HFFc6 (cell line): ENCODE measurements at places on chromosomes 1 and 21. TPM values are rescaled to one million over a fixed set of nuclear protein-coding genes. Genes with fewer than 3 reads are reported as not detected.

Gene MRPL37
- total RNA-seq = 116 to 130 TPM (median 124 TPM) in 3 replicates

Gene TSPEAR
- not detected in 3 replicates for total RNA-seq

Gene KLHDC7A
- total RNA-seq = not detected in 3 replicates

Gene C1orf116
- total RNA-seq = 0.05 to 0.14 TPM (median 0.09 TPM) in 3 replicates

Gene DPM3
- 79.5 to 137 TPM (median 93.0 TPM) in 3 replicates for total RNA-seq

Gene TNFRSF18
- total RNA-seq = not detected in 3 replicates

Gene RNPC3
- total RNA-seq = 7.1 to 9.6 TPM (median 7.8 TPM) in 3 replicates

Gene OR4F29
- not detected in 3 replicates for total RNA-seq

Gene RSBN1
- 9.5 to 10.0 TPM (median 9.8 TPM) in 3 replicates for total RNA-seq

Gene DDAH1
- 262 and 303 TPM in 2 replicates for total RNA-seq

Gene FAM163A
- not detected in 3 replicates for total RNA-seq

Gene NTNG1
- total RNA-seq = 2.5 to 11.0 TPM (median 8.0 TPM) in 3 replicates

Gene VWA5B1
- total RNA-seq = not detected in 3 replicates

Gene TNN
- total RNA-seq = not detected in 2 replicates

Gene CFAP74
- not detected in 3 replicates for total RNA-seq

Gene TRIM58
- total RNA-seq = not detected in 2 replicates

Gene SH2D1B
- total RNA-seq = not detected in 2 replicates

Gene CD244
- not detected in 3 replicates for total RNA-seq

Gene UBE2J2
- 57.2 to 62.5 TPM (median 59.0 TPM) in 3 replicates for total RNA-seq

Gene TAS1R1
- 0.11 TPM in 1 of 3 replicates, not detected in the others for total RNA-seq

Gene LRRC39
- 0.14 and 0.16 TPM in 2 replicates for total RNA-seq

Gene TACSTD2
- total RNA-seq = 0.80 to 11.8 TPM (median 1.2 TPM) in 3 replicates

Gene ALPL
- total RNA-seq = 0.13 to 0.35 TPM in 2 of 3 replicates, not detected in the other

Gene FBXO2
- 0.67 to 1.9 TPM (median 1.3 TPM) in 3 replicates for total RNA-seq

Gene USF1
- 31.0 to 31.8 TPM (median 31.1 TPM) in 3 replicates for total RNA-seq

Gene LCE1F
- total RNA-seq = not detected in 2 replicates

Gene ZRANB2
- 69.0 to 79.3 TPM (median 69.4 TPM) in 3 replicates for total RNA-seq

Gene LIN28A
- not detected in 3 replicates for total RNA-seq

Gene LCE2B
- not detected in 2 replicates for total RNA-seq

Gene FMO1
- not detected in 3 replicates for total RNA-seq

Gene SLC44A5
- total RNA-seq = not detected in 3 replicates

Gene SYT6
- total RNA-seq = not detected in 2 replicates

Gene CORT
- 0.32 TPM in 1 of 3 replicates, not detected in the others for total RNA-seq

Gene PFKFB2
- 3.0 to 5.6 TPM (median 5.5 TPM) in 3 replicates for total RNA-seq

Gene CFHR2
- not detected in 3 replicates for total RNA-seq

Gene ST6GALNAC3
- total RNA-seq = 0.65 and 1.2 TPM in 2 replicates

Gene GPR61
- not detected in 3 replicates for total RNA-seq

Gene PPIAL4G
- not detected in 2 replicates for total RNA-seq

Gene FOXD3
- total RNA-seq = not detected in 3 replicates

Gene DNAJC6
- total RNA-seq = 11.1 to 17.2 TPM (median 13.5 TPM) in 3 replicates

Gene FCRLB
- total RNA-seq = 3.5 to 5.4 TPM (median 3.5 TPM) in 3 replicates

Gene DENND4B
- 19.1 to 26.5 TPM (median 24.6 TPM) in 3 replicates for total RNA-seq

Gene SPRR3
- not detected in 3 replicates for total RNA-seq

Gene LIPI
- not detected in 3 replicates for total RNA-seq

Gene SPATA17
- 0.11 to 0.21 TPM in 2 of 3 replicates, not detected in the other for total RNA-seq

Gene TMCO4
- total RNA-seq = 17.4 to 30.7 TPM (median 20.0 TPM) in 3 replicates

Gene CFAP45
- total RNA-seq = 0.59 to 1.4 TPM (median 0.98 TPM) in 3 replicates

Gene LEMD1
- total RNA-seq = not detected in 3 replicates

Gene NPL
- 1.4 to 1.6 TPM (median 1.4 TPM) in 3 replicates for total RNA-seq

Gene FAM3B
- not detected in 3 replicates for total RNA-seq

Gene SERINC2
- 210 to 283 TPM (median 269 TPM) in 3 replicates for total RNA-seq
